ENCODE measurements at places on chromosomes 16 and 17. TPM values are rescaled to one million over a fixed set of nuclear protein-coding genes. Genes with fewer than 3 reads are reported as not detected.

Gene TP53TG3B
- total RNA-seq = not detected

Gene HP
- total RNA-seq = 0.95 TPM

Gene KRTAP4-3
- not detected for total RNA-seq

Gene FOXL1
- 7.8 TPM for total RNA-seq

Gene HCRT
- not detected for total RNA-seq

Gene TBC1D3G
- total RNA-seq = not detected

Gene RHBDL3
- total RNA-seq = 1.9 TPM

Gene CDC6
- total RNA-seq = 7.9 TPM

Gene NUBP1
- 19.2 TPM for total RNA-seq

Data from urinary bladder (tissue), 4 donors.